Bone marrow (tissue), 2 donors: ENCODE measurements at places on chromosomes 3 and 15.
A peak's percentile ranks its signal among the peaks of the same experiment; 100 is the strongest.

- DNase-seq: no peak
Observed at GRCh38 chr3:15011174-15011573, 53.9 kb downstream of the MRPS25 start.

GRCh38 chr3:114320246-114320645 is 26.4 kb downstream of the TIGIT start:
- DNase-seq: no peak

- DNase-seq: no peak
Observed at GRCh38 chr15:48411971-48412591, 80.9 kb downstream of the DUT start.

- DNase-seq: no peak
Observed at GRCh38 chr3:144073698-144074097, 102.1 kb downstream of the DIPK2A start.

GRCh38 chr3:138376663-138377062 is 28.3 kb downstream of the MRAS start:
- no peak for DNase-seq

GRCh38 chr3:150975992-150976368 is 3.5 kb upstream of the CLRN1 start:
- DNase-seq: no peak

DNA sequence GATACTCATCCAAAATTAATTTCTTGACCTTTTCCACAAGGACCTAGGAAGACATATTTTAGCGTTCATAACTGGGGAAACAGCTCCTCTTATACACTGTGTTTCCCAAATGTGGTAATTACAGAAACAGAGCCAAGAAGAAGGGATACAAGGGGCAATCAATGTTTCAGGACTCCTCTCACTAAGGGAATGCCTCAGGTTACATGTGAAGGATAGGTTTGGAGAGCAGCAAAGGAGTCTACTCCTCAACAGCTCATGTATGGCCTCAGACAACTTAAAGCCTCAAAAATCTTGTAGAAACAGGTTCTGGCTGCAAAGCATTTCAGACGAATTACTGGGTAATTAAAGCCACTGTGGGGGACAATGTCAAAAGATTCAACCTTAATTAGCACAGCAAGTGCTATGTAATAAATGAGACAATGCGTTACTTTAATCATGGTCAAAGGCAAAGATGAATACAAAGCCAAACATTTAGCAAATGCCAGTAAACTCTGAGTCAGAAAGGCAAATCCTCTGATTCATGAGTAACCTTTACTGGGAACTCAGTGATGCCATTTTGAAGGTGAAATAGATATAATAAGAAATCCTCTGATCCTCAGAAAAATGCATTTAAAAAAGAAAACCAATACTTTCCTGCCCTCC is 1111.2 kb downstream of the TUSC7 start:
- no peak for DNase-seq

GRCh38 chr15:89936051-89936785 is 23.5 kb upstream of the ARPIN start:
- peak; percentile 25 for DNase-seq

DNA sequence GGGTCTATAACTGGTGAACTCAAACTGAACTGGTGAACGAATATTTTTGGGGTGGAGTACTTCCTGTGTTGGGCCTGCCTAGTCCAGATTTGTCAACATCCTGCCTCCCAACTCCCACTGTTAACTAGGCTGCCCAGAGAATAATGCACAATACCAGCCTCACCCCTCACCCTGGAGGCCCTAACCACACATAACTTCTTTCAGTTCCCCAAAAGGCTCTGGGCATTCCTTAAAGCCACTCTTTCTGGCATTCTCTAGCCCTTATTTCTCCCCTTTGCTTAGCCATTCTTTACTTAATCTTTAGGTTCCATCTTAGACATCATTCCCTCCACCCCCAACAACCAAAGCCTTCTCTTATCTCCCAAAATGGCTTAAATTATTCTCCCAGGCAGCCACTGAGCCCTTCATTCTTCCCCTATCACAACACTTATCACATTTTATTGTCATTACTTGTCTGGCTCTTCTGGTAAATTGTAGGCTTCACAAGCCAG is 9.1 kb upstream of the SEC11A start:
- DNase-seq: peak; percentile 13

- DNase-seq: no peak
Observed at GRCh38 chr3:20111836-20112235, 71.6 kb downstream of the KAT2B start.

- no peak for DNase-seq
Observed at GRCh38 chr3:53511246-53511645, 16.8 kb downstream of the CACNA1D start.
